ENCODE measurements at places on chromosomes 7 and 10.

GRCh38 chr7:159192013-159192412 is 47.3 kb upstream of the VIPR2 start:
- DNase-seq: no peak

DNA sequence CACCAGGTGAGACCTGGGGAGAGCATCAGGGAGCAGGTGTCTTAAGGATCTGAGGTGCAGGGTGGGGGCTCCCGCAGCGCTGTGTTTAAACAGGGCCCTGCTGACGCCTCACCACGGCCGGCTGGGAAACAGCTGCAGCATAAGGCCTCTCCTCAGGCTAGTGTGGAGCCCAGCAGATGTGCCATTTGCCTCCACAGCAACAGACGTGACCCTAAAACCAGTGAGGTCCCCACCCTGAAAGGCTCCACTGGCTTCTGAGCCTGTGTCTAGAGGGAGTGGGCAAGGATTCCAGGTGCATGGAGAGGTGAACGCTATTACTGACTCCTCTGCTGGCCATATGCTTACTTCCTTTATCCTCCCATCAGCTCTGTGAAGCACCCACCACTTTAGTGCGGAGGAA is 47.8 kb downstream of the SYPL1 start:
- no peak for DNase-seq

DNA sequence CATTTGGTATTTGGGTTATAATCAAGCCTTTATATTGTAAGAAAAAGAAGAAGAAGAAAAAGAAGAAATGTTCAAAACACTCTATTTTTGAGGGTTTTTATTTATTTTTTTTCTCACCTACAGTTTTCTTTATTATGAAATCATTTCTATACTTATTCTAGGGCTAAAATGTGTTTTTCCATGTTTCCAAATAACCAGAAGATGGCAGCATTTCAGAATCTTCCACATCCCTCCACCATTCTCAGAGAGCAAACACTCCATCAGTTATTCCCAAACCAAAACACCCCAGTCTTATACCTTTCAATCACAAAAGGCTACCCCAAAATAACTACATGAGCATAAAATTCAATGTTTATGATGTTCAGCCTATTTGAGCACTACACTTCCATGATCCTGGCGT is 38.7 kb upstream of the PPP1R17 start:
- no peak for DNase-seq

GRCh38 chr10:124983321-124983720 is 41.4 kb downstream of the ZRANB1 start:
- DNase-seq: no peak

- DNase-seq: no peak
Measured at GRCh38 chr7:135430626-135431025, 79.3 kb downstream of the CNOT4 start.

GRCh38 chr10:88017781-88018180 is 154.4 kb downstream of the PTEN start:
- DNase-seq: no peak

DNA sequence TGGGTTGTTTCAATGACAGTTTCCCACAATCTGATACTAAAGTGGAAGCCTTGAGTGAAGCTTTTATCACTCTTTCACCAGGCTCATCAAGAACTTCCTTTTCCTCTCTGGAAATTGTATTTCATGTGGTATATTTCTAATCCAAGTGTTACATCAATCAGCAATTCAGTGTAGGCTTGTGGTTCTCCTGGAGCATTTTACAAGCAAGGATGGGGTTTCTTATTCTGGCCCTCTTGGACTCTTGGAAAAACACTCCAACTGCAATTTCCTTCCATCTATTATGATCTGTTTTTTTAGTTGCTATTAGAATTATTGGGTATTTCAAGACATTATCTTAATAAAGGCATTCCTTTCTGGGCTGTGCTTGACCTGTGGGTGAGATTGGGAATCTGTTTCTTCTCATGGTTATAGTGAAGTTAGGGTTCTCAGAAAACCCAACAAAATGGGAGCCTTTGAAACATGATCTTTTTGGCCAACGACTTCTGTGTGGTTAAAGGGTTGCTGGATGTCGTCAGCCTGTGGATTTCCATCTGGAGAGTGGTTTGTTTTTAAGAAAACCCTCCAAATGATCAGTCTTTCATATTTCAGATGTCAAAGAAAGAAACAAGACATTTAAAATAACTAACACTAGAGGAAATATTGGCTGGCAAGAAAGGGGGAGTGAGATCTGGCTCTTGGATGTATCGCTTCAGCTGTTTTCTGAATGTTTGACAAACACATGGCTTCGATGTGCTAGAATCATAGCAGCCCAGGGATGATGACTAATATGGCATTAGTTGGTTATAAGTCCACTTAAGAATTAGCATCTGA is 540.2 kb downstream of the LRMDA start:
- DNase-seq: no peak

- no peak for DNase-seq
Measured at GRCh38 chr10:74011770-74012169, 13.9 kb downstream of the VCL start.

DNA sequence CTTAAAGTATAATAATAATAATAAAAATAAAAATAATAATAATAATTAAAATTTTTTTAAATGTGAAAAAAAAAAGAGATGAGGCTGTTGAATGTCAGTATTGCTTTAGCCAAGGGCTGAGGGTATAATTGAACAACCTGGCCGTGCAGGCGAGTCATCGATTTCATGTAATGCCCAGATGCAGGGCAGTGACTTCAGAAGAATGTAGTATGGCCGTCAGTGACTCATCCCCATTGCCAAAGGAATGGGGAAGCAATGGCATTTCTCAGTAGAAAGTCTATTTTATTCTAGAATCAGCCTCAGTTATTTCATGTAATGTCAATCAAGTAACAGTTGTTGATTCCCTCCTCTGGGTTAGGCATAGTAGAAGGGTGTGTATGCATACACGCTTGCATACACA is 516.4 kb downstream of the GLRX3 start:
- no peak for DNase-seq

- no peak for DNase-seq
Measured at GRCh38 chr7:114110666-114111065, 191.9 kb upstream of the PPP1R3A start.

DNA sequence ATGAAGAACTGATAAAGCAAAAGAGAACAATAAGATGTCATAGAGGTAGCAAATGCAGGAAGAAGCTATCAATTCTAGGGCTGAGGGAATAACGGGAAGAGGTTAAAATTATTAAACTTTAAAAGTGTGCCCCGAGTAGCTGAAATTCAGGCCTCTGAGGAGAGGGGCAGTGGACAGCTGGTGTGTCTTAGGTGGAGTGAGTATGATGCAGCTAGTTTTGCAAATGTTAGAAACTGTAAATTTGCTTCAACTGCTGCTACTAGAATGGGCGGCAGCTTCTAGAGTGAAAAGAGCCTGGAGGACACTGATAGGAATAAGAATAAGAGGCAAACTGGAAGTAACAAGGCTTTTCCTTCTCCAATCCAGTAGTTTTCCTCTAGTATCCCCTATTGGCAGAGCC is 87.3 kb downstream of the SDHAF3 start:
- DNase-seq: no peak

GRCh38 chr7:140232957-140233917 is 56.5 kb upstream of the KDM7A start:
- DNase-seq: no peak

DNA sequence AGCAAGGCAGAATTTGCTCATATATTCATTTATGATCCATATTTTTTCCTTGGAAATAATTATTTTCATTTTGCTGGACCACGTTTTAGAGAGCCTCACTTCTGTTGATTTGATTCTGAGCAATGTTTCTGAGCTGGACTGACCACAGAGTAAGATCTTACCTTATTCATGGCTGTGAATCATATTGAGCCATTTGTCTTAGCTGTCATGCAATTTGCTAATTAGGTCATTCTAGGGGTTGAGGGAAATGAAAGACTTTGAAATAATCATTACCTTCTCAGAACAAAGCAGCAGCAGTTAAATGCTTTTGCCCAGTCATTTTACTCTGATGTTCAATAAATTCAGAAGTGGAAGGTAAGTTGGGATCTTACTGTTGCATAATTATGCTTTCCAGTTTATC is 251.4 kb downstream of the SDK1 start:
- DNase-seq: no peak

DNA sequence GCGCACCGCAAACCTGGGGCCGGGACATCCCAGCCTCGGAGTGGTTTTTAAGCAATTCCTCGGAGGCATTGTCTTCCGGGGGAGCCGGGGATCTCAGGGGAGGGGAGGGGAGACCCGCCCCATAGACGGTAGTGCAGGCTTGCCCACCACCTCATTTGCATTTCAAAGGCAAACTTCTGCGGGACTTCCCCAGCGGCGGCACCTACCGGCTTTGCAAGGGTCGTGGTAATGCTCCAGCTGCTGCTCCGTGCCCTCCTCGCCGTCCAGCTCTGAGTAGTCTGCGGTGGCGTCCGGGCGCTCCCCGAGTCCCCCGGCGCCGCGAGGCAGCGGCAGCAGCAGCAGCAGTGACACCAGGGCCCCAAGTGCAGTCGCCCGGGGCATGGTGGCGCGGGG is 425 bp downstream of the TLL2 start:
- peak; percentile 65 for DNase-seq

DNA sequence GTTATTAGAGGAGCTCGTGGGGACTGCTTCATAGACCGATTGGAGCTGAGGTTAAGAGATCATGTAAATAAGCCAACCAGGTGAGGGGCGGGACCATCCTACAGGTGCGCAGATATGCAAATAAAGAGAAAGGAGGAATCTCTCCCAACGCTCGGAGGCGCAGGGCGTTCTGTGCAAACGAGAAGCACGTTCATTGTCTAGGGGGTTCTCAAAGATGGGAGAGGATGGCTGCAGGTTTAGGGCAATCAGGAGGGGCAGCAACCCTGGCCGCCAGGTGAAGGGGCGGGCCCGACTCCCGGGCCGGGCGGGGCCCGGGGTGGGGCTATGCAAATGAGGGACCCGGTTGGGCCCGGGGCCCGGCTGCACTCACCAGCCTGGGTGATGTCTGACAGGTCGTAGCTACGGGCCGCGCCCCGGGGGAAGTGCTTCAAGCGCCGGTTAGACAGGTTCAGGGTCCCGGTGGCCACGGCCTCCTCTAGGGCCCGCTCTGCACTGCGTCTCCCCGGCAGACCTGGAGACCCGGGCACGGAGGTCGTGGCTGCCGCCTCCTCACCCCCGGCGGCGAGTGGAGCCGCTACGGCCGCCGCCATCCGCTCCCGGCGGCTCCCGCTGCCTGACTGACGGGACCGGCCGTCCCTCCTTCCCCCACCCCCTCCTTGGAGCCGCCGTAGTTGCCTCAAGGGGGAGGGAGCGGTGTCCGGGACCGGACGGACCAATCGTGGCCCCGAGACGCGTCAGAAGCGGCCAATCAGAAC is at the start of gene LRCH4:
Gene LRCH4 (minus strand): TSS at position 619 of the 755 bp plus-strand sequence. CDS start 29 bp downstream, at position 590.
- DNase-seq: peak; percentile 68

GRCh38 chr10:94210440-94211168 is 152.1 kb downstream of the NOC3L start:
- no peak for DNase-seq

GRCh38 chr10:86483664-86484063 is 37.9 kb downstream of the WAPL start:
- no peak for DNase-seq

GRCh38 chr10:19843487-19843886 is 27.3 kb downstream of the PLXDC2 start:
- no peak for DNase-seq

- peak; percentile 52 for DNase-seq
Measured at GRCh38 chr7:158957921-158958491, 101.6 kb downstream of the DYNC2I1 start.

- DNase-seq: no peak
Measured at GRCh38 chr10:133528845-133529575, 1.8 kb downstream of the CYP2E1 start.

DNA sequence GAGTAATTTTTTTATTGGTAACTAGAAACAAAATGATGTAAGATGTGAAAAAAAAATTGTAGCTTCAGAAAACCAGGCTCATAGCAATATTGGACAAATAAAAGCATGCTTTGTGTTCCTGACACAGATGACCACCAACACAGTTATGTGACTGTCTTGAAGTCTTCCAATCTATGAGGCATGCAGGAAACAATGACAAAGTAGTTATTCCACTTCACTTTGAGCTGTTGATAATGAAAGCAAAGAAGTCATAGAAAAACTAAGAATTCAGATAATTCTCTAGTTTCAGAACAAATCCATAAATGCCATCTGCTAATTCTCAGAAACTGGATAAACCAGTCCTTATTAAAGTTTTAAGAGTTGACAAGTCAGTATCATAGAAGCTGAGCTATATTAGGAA is 378.4 kb upstream of the SEMA3D start:
- no peak for DNase-seq

GRCh38 chr10:37975401-37975991 is 951 bp downstream of the ZNF25 start:
- peak; percentile 7 for DNase-seq

- DNase-seq: peak; percentile 26
Measured at GRCh38 chr10:92923416-92923815, 75.1 kb downstream of the EXOC6 start.

DNA sequence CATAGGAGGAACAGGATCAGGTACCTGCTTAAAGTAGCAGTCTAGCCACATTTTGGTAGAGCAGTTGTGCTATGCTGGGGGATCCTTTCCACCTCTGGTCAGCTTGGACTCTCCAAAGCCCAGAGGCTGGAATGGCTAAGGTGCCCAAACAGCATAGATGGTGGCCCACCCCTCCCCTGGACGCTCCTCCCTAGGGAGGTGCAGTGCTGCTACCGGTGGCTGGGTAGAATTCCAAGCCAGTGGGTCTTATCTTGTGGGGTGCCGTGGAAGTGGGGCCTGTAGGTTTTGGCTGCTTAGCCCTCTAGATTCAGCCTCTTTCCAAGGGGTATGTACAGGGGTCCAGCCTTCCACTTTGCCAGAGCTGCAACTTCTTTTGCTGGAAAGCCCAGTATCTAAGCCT is 44.0 kb downstream of the RUNDC3B start:
- DNase-seq: no peak

DNA sequence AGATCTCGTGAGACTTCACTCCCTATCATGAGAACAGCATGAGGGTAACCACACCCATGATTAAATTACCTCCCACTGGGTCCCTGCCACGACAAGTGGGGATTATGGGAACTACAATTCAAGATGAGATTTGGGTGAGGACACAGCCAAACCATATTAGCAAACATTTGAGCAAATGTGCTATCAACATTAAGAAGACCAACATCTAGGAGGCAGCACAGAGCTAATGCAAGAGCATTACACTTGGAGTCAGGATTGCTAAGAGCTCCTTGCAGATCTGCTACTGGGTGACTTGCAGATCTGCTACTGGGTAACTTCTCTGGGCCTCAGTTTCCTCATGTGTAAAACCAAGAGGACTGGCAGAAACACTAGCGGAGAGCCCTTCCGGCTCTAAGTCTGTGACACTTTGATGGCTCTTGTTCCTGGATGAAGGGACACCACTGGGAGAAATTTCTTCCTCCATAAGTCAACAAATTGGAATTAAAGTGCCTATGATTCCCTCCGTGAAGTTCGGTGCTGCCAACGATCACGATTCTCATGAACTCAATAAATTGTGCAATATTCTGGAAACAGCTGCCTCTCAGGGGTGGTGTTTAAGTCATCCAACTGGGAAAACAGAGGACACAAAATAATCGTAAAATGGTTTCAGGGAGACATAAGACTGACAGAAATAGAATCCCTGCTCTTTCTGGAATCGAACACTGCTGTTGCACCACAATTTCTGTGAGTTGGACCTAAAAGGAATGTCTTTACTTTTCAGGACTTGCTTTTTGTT is 115.8 kb upstream of the ITGB1 start:
- no peak for DNase-seq
